ENCODE measurements at places on chromosomes 6 and 20.

- peak; percentile 78 for DNase-seq
Observed at GRCh38 chr6:36724514-36725390, 27.1 kb downstream of the RAB44 start.

DNA sequence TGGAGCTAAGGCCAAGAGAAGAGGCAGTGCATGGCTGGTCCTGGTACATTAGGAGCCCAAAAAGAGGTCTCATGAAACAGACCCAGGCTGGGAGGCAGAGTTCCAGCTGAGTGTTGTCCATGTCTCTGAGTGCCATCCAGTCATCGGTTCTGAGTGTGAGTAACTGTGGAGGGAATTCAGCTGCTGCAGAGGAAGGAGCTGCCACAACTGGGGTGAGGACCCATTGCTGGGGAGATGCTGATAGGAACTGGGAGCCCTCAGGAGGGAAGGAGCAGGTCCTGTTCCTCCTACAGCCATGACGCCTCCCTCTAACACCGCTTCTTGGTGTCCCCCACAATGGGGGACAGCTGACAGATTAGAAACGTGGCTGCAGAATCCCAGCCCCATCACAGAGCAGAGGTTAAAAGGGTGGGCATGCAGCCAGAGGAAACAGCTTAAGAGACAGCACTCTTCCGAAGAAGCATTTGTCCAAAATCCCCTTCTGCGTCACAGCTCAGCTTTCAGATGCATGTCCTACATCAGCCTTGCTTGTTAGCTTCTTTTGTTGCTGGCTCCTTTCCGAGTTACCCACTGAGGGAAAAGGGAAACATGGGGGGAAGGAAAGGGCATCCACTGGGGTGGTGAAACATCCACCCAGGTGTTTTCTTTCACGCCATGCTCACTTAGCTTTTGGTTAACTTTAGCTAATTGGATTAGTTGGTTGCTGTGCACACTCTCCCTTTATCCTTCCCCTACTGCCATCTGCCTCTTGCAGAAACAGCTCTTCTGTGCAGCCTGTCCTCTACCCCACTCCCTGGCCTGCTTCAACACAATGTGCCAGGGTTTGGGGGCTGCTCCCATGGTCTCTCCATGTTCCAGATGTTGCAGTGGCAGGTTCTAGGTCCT is 239.2 kb downstream of the SYNDIG1 start:
- no peak for DNase-seq

GRCh38 chr20:16647875-16648597 is 74.8 kb upstream of the KIF16B start:
- DNase-seq: no peak

DNA sequence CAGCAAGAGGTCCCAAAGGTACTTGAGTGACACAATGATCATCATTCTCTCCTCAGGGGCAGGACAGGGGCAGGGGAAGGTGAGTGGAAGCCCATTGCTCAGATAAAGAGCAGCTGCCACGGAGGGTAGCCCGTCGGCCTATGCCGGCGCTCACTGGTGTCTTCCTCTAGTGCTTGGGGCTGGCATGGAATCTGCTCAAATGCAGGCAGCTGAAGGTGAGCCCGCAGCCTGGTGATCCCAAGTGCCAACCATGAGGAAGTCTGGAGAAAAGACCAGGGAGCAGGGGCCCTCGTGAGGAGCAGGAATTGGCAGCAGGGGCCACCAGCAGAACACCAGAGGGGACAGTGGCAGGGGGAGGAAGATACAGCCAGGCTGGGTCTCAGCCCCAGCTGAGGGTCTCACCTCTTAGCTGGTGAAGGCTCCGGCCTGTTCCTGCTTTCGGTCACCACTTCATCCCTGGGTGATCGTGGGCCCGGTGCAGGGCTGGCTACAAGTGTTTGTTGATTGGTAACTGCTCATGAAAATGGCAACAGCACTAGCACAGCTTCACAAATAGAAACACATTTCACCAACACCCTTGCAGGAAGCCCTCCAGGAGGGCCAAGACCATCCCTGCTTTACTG is 24.7 kb downstream of the RBCK1 start:
- no peak for DNase-seq

GRCh38 chr6:129153257-129153656 is 270.3 kb downstream of the LAMA2 start:
- DNase-seq: no peak

DNA sequence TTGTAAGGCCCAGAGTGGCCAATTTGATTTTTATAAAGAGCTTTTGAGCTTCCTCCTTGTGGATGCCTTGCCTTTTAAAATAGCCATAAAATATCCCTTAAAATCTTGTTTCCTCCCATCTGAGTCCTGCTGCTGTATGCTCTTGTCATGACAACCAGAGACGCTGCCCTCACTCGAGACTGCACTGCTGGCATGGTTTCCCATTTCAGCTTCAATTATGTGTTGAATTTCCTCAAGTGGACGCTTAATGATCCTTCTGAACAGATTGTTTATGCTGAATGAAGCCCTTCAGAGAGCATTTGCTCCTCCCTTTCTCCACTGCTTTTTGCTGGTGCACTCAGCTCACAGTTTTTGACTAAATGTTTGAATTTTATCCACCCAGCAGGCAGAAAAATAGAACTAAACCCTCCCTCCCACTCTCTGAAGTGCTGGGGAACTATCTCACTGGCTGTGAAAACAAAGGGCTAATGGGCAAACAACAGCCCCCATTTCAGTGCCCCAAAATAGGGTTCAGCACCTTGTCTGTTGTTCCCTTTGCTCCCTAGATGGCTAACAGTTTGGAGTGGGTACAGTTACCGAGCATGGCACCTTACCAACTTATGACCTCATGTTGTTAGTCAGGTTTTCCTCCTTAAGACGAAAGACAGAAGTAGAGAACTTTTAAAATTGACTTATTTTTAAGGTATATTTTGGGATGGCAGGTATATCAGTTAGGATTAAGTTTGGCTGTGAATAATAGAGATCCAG is 45.5 kb upstream of the RNF8 start:
- DNase-seq: no peak

All from ovary (tissue), 10 donors.